ENCODE measurements at places on chromosomes 13 and 19.

DNA sequence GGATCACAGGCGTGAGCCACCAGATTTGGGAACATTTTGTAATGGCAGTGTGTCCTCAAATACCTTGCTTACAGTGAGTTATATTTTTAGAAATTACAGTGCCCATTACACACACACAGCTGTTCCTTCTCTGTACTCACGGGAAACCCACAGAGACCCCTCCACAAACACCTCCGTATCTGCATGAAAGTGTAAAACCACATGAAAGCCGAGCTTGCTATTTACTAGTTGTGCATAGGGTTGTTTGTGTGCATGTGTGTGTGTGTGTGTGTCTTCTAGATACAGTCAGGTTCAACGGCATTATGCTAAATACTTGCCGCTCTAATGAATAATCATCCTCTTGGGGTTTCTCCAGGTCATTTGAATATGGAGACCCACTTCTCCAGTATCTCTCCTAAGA, 22.3 kb upstream of the LILRA2 start:
- no peaks in the 10 kb centered on the region for H3K27me3 ChIP-seq
- H3K27ac ChIP-seq: no peak overlapping the region
- H3K36me3 ChIP-seq: no peaks in the 10 kb centered on the region
- no peaks in the 10 kb centered on the region for H3K4me1 ChIP-seq

- no peaks in the 10 kb centered on the region for H3K27me3 ChIP-seq
- H3K4me3 ChIP-seq: peak overlapping the region; percentile 82
- DNase-seq: no peak
- H3K36me3 ChIP-seq: no peaks in the 10 kb centered on the region
- peak overlapping the region; percentile 94 for H3K27ac ChIP-seq
- peaks cover 5% of the 10 kb centered on the region for H3K4me1 ChIP-seq
Measured at GRCh38 chr13:42270857-42271215, 1.1 kb upstream of the AKAP11 start.

GRCh38 chr19:16363133-16363851, 38.7 kb downstream of the KLF2 start:
- no peak for DNase-seq
- H3K27ac ChIP-seq: no peak overlapping the region
- H3K36me3 ChIP-seq: no peaks in the 10 kb centered on the region

DNA sequence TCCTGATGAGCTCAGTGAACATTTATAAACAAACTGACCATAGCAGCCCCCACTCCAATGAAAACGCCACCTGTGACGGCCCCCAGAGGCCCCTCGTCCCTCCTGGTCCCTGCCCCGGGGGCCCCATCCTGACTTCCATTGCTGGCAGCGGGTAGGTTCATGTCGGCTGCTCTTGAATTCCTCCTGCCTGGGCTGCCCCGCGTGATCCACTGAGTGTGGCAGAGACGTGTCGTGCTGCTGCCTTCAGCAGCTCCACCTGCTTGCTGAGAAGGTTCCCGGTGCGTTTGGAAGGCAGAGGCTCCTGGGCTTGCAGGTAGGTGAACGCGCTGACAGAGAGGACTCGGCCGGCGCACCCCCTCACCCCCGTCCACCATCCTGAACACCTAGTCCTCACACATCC, 11.6 kb downstream of the C2CD4C start:
- no peaks in the 10 kb centered on the region for H3K27me3 ChIP-seq
- no peak for DNase-seq
- H3K4me3 ChIP-seq: no peak overlapping the region
- H3K4me1 ChIP-seq: no peaks in the 10 kb centered on the region
- no peak overlapping the region for H3K27ac ChIP-seq
- no peaks in the 10 kb centered on the region for H3K36me3 ChIP-seq

DNA sequence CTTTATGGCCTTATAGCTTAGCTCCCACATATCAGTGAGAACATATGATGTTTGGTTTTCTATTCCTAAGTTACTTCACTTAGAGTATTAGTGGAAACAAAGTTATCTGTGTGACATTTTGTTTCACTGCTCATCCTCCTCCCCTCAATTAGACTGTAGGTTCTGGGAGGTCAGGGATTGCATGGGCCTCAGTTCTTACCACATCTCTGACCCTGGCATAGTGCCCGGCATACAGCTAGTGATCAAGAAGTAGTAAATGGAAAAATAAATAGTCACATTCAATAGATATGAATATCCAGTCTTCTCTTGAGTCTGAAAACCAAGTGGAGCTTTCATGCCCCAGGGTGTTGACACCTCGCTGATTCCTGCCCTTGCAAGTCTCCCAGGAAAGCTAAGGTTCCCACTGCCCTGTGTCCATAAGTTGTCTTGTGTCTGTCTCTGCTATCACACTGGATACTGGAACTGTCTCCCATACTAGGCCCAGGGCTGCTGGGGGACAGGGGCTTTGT, 249.5 kb upstream of the TSHZ3 start:
- H3K4me3 ChIP-seq: no peak overlapping the region
- H3K4me1 ChIP-seq: no peaks in the 10 kb centered on the region
- no peak for DNase-seq
- no peaks in the 10 kb centered on the region for H3K36me3 ChIP-seq
- H3K27me3 ChIP-seq: no peaks in the 10 kb centered on the region

GRCh38 chr19:7326105-7326877, 22.4 kb upstream of the ARHGEF18 start:
- no peak overlapping the region for H3K4me3 ChIP-seq
- no peaks in the 10 kb centered on the region for H3K4me1 ChIP-seq
- H3K27me3 ChIP-seq: no peaks in the 10 kb centered on the region
- no peak for DNase-seq
- H3K27ac ChIP-seq: no peak overlapping the region

- H3K36me3 ChIP-seq: no peaks in the 10 kb centered on the region
- no peaks in the 10 kb centered on the region for H3K4me1 ChIP-seq
- no peak for DNase-seq
- no peak overlapping the region for H3K27ac ChIP-seq
- no peaks in the 10 kb centered on the region for H3K27me3 ChIP-seq
Measured at GRCh38 chr19:8221161-8221560, 12.0 kb downstream of the CERS4 start.

DNA sequence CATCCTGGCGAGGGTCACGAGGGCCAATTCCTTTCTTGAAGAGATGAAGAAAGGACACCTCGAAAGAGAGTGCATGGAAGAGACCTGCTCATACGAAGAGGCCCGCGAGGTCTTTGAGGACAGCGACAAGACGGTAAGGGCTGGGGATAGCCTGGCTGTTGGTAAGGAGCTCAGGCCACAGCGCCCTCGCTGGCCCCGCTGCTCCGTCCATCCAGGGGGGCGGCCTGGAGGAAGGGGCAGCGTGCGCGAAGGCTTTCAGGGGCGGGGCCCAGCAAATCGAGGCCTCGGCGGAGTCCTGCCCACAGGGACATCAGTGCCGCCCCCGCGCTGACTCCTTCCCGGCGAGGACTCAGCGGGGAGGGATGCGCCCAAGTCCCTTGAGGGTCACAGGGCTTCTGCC, 6.9 kb downstream of the F10 start:
- no peaks in the 10 kb centered on the region for H3K4me1 ChIP-seq
- peak; percentile 53 for DNase-seq
- no peak overlapping the region for H3K4me3 ChIP-seq

DNA sequence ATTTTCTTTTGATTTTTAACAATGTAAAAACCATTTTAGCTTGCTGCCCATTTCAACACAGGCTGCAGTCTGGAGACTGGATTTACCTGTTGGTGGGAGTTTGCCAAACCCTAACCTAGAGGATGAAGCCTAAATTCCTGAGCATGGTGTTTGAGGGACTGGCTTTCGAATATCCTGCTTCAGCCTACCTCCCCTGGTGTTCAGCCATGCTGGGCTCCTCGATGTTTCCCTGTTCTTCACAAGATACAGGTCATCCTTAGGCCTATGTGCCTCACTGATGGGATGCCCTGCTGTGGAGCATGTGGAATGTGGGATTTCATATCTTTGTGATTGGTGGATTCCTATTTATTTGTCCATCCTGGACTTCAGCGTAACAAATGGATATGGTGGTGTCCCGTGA, 20.4 kb upstream of the ERCC5 start:
- no peaks in the 10 kb centered on the region for H3K4me1 ChIP-seq
- no peak overlapping the region for H3K4me3 ChIP-seq
- DNase-seq: no peak
- no peaks in the 10 kb centered on the region for H3K27me3 ChIP-seq
- H3K36me3 ChIP-seq: peaks cover 39% of the 10 kb centered on the region
- H3K27ac ChIP-seq: no peak overlapping the region

DNA sequence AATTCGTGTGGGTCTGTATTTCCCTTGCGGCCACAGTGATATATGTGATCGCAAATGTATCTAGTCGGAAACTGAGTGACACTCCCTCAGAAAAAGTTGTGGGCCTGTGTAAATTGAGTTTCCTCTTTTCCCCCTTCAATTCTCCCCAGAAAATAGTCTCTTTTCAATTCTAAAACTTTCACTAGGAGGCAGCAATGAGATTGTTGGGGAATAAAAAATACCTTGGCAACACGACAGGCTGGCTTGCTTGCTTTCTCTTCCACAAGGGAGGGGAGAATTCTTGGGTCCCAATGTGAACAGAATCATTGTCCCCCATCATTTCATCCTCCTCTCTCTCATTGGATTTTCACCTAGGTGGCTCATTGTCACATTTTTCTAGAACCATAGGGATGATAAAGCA, 3.7 kb upstream of the SOX21 start:
- peaks cover 15% of the 10 kb centered on the region for H3K27me3 ChIP-seq
- H3K4me3 ChIP-seq: no peak overlapping the region
- no peak for DNase-seq
- H3K36me3 ChIP-seq: no peaks in the 10 kb centered on the region
- no peak overlapping the region for H3K27ac ChIP-seq
- H3K4me1 ChIP-seq: peaks cover 5% of the 10 kb centered on the region

DNA sequence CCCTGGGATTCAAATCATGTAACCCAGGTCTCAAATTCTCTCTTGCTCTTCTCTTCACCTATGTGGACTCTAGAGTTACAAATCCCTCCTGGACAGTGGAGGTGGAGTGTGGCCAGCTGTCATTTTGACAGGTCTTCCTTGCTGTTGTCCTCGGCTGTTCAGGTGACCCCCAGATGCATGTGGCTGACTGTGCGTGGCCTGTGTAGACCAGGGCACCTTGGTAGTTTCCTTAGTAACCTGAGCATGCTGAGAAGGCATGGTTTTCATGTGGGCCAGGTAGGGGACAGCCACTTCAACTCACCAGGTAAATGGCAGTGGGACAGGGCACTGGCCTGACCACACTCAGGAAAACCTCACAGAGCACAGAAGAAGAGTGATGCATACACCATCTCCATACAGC, 155.0 kb upstream of the TSHZ3 start:
- H3K4me3 ChIP-seq: no peak overlapping the region
- H3K36me3 ChIP-seq: no peaks in the 10 kb centered on the region
- no peaks in the 10 kb centered on the region for H3K27me3 ChIP-seq
- no peak overlapping the region for H3K27ac ChIP-seq
- DNase-seq: peak; percentile 31

DNA sequence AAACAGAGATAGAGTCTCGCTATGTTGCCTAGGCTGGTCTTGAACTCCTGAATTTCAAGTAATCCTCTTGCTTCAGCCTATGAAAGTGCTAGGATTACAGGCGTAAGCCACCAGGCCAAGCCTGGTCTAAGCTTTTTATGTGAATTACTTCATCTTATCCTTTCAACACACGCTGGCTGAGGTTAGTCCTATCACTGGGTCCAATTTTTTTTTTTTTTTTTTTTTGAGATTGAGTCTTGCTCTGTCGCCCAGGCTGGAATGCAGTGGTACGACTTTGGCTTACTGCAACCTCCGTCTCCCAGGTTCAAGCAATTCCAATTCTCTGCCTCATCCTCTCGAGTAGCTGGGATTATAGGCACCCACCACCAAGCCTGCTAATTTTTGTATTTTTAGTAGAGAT, 10.4 kb downstream of the MYO1F start:
- no peak for DNase-seq
- no peak overlapping the region for H3K27ac ChIP-seq
- H3K4me1 ChIP-seq: no peaks in the 10 kb centered on the region
- no peaks in the 10 kb centered on the region for H3K36me3 ChIP-seq

DNA sequence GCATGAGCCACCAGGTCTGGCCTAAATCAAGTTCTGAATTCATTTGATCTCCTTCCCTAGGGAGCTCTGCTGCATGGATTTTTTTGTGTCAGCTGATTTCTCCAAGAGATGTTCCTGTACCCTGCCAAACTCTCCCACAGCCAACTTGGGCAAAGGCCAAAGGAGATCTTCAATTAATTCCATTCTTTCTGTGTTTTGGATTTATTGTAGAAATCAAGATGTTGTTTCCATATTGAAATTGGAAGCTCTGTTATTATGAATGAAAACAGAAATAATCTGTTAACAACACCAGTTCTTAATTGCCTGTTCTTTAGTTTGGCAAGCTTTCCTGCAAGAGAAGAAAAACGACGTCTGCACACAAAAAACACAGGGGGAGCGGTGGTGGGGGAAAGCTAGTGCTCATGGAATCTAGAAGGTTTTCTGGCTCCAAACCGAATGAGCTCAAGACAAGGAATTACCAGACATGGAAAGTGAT, 86.5 kb upstream of the ABCC4 start:
- H3K4me1 ChIP-seq: no peaks in the 10 kb centered on the region
- no peak overlapping the region for H3K4me3 ChIP-seq
- DNase-seq: no peak
- H3K27ac ChIP-seq: no peak overlapping the region

GRCh38 chr13:43422116-43422515, 364.7 kb downstream of the ENOX1 start:
- no peaks in the 10 kb centered on the region for H3K27me3 ChIP-seq
- H3K4me1 ChIP-seq: no peaks in the 10 kb centered on the region
- H3K27ac ChIP-seq: no peak overlapping the region
- no peak overlapping the region for H3K4me3 ChIP-seq
- no peak for DNase-seq
- no peaks in the 10 kb centered on the region for H3K36me3 ChIP-seq

DNA sequence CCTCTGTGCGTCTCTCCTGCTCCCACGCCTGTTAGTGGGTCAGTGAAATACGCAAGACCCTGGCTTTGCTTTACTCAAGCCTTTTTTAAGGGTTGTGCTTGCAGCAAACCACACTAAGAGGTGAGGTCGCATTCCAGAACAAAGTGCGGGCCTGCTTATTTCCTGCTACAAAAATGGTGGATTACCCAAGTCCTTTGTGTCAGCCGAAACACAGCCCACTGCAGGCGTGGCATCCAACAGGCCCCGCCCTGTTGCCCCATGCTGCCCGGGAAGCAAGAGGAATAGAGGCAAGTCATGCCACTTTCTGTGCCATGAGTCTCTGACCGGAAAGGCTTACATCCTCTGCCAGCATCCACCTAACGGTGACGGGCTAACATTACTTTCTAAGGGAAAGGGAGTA, 7.7 kb upstream of the IRS2 start:
- no peaks in the 10 kb centered on the region for H3K27me3 ChIP-seq
- H3K4me3 ChIP-seq: no peak overlapping the region
- H3K27ac ChIP-seq: no peak overlapping the region
- H3K36me3 ChIP-seq: no peaks in the 10 kb centered on the region
- H3K4me1 ChIP-seq: no peaks in the 10 kb centered on the region

DNA sequence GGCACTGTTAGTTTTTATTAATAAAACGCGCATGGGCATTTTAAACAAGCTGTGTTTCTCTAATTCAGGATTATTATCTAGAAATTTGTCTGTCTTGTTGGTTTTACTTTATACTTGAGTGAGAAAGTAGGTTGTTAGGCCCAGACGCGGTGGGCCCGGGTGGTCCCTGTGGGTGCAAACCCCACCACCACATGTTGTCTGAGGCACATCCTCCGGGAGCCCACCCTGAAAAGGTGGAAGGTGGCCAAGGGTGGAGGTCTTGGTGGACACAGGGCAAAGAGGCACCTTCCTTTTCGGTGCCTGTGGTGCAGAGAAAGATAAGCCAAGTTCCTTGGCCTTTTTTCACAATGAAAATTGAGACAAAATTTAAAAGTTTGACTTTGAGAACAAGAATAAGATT, 16.6 kb downstream of the ATP4B start:
- H3K36me3 ChIP-seq: peaks cover 23% of the 10 kb centered on the region
- no peak overlapping the region for H3K4me3 ChIP-seq
- no peaks in the 10 kb centered on the region for H3K27me3 ChIP-seq
- H3K27ac ChIP-seq: no peak overlapping the region

All from ascending aorta (tissue), 2 donors.